ENCODE measurements at places on chromosomes 13 and 19. TPM values are rescaled to one million over a fixed set of nuclear protein-coding genes. Genes with fewer than 3 reads are reported as not detected.

Gene FXYD1
- polyA plus RNA-seq: 2.5 TPM

GRCh38 chr19:40257096-40257517 is 28.0 kb downstream of the AKT2 start:
- no peak overlapping the region for H3K27ac ChIP-seq
- H3K36me3 ChIP-seq: peaks cover 5% of the 10 kb centered on the region
- no peaks in the 10 kb centered on the region for H3K27me3 ChIP-seq
- no peak for DNase-seq
- no peak overlapping the region for H3K4me3 ChIP-seq
- H3K4me1 ChIP-seq: peaks cover 52% of the 10 kb centered on the region

Gene BLVRB
- polyA plus RNA-seq: 5.3 TPM

DNA sequence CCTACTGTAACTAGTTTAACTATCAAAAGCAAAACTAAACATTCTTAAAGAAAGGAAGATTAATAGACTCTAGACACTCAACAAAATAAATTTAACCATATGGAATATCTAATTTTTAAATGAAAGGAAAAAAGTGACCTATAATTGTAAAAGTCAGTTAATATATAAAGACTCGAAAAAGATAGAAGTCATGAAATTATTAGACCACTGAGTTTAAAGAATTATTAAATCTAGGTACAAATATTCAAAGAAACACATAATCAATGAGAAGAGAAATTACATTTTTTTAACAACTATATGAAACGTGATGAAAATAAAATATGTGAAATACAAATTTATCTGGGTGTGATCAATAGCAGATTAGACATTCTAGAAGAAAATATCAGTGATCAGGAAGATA is 706.8 kb upstream of the PCDH20 start:
- no peak overlapping the region for H3K27ac ChIP-seq
- H3K4me1 ChIP-seq: no peaks in the 10 kb centered on the region
- H3K27me3 ChIP-seq: no peaks in the 10 kb centered on the region
- H3K4me3 ChIP-seq: no peak overlapping the region
- DNase-seq: no peak

DNA sequence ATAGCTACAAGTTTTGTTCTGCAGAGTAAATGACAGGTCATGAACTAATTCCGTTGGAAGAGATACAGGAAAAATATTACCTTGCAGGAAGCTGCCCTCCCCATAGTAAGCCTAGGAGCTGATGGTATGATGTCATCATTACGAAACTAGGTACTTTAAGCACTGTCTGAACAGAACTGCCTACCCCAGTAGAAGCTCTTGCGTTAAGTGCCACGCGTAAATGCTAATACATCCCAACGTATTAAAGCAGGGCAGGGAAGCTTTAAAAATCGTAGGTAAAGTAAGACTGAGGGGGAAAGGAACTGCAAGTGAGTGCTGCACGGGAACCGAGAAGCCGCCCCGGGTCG is 572 bp downstream of the UGGT2 start:
- H3K27ac ChIP-seq: no peak overlapping the region
- H3K27me3 ChIP-seq: peaks cover 52% of the 10 kb centered on the region

DNA sequence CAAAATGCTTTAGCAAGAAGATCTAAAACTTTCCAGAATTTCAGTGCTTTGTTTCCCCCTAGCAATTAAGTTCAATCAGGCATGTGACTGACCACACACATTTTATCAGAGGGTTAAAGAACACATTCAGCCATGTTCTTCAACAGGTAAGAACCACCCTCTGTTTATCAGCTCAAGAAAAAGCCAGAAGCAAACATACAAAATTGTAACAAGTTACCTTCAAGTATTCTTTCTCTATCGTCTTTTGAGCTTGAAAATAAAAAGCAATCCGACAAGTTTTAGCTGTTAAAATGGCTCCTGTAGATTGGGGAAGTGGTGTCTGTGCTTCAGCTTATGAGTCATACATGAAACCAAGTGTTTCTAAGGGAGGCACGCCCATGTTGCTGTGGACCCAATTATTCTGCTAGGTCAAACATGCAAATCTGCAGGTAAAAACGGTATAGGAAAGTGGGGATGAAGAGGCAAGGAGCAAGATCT is at the start of gene ELF1:
Gene ELF1, minus strand, starts transcription at position 306 of the 477 bp plus-strand sequence. CDS start 37,262 bp downstream, outside the sequence.
- H3K36me3 ChIP-seq: no peaks in the 10 kb centered on the region
- no peaks in the 10 kb centered on the region for H3K27me3 ChIP-seq
- H3K4me1 ChIP-seq: peaks cover 41% of the 10 kb centered on the region

DNA sequence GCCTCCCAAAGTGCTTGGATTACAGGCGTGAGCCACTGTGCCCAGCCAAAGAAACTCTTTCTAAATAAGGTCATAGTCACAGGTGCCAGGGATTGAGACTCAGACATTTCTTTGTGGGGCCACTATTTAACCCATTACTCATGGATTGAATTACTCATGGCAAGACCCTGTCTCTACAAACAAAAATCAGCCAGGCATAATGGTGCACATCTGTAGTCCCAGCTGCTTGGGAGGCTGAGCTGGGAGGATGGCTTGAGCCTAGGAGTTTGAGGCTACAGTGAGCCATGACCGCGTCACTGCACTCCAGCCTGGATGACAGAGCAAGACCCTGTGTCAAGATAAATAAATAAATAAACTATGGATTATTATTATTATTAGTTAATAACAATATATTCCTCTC is 3.6 kb upstream of the KLF2 start:
- DNase-seq: no peak
- no peaks in the 10 kb centered on the region for H3K27me3 ChIP-seq

GRCh38 chr19:21603431-21604231 is 98.2 kb downstream of the ZNF429 start:
- H3K27me3 ChIP-seq: no peaks in the 10 kb centered on the region
- DNase-seq: no peak
- H3K27ac ChIP-seq: peak overlapping the region; percentile 73
- H3K4me1 ChIP-seq: peaks cover 21% of the 10 kb centered on the region
- H3K4me3 ChIP-seq: peak overlapping the region; percentile 94

Gene BRME1
- polyA plus RNA-seq: 0.51 TPM

GRCh38 chr19:55528030-55528803 is 8.7 kb downstream of the SBK2 start:
- H3K4me1 ChIP-seq: no peaks in the 10 kb centered on the region
- no peaks in the 10 kb centered on the region for H3K36me3 ChIP-seq
- DNase-seq: no peak
- no peak overlapping the region for H3K27ac ChIP-seq

DNA sequence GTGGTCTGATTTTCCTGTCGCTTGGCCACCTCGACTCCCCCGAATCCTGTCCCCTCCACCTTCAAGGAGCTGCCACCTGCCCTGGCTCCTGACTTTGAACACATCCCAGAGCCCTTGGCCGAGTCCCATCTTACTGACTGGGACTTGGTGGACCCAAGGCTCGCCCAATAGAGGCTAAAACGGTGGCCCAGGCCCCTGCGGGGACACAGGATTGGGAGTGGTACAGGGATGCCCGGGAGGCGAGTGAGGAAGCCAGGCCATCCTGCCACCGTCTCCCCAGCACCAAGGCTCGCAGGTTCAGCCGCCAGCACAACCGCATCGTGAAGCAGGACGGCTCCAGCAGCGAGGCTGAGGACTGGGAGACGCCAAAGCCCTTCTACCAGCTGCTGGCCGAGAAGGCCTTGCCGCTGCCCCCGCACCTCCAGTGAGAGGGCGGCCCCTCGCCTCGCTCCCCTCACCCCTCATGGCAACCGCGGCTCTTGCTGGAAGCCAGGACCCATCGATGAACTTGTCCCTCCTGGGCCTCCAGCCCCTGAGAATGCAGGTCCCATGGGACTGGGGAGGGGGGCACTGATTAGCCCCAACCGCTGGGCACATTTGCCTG is 5.3 kb downstream of the SIX5 start:
- no peaks in the 10 kb centered on the region for H3K27me3 ChIP-seq
- H3K36me3 ChIP-seq: no peaks in the 10 kb centered on the region
- H3K4me1 ChIP-seq: peaks cover 7% of the 10 kb centered on the region
- no peak overlapping the region for H3K27ac ChIP-seq
- H3K4me3 ChIP-seq: no peak overlapping the region
- no peak for DNase-seq

- H3K36me3 ChIP-seq: no peaks in the 10 kb centered on the region
- H3K27ac ChIP-seq: no peak overlapping the region
- peaks cover 22% of the 10 kb centered on the region for H3K27me3 ChIP-seq
- no peak for DNase-seq
Measured at GRCh38 chr13:29501674-29502073, 93.8 kb downstream of the SLC7A1 start.

Gene RFPL4A
- not detected for polyA plus RNA-seq

DNA sequence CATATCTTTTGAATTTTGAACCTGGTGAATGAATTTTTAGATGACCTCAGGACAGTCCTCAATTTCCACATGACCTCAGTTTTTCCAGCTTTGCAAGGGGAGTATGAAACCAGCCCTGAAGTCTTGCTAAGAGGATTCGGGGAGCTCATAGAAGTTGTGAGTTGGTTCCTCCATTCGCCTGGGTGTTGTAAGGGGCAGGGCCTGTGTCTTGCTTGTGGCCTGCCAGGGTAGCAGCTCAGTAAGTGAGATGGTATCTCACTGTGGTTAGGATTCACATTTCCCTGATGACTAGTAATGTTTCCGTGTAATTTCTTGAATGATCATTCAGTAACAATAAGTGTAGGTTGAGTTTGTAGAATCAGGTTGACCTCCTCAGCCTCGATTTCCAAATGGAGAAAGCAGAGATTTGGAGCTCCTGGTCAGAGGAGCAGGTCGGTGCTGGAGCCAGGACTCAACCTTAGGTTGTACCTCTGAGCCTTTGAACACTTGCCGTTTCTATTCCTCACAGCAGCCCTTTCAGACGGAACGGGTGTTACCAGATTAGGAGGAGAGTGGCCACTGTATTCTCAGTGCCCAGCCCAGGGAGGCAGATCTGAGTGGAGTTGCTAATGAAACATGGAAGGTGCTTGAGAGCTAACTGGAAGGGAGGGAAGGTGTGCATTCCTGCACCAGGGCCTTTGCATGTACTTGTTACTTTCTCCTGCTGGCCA is 14.6 kb downstream of the NACC1 start:
- no peak overlapping the region for H3K4me3 ChIP-seq
- H3K27ac ChIP-seq: peak overlapping the region; percentile 89
- no peak for DNase-seq
- peaks cover 19% of the 10 kb centered on the region for H3K4me1 ChIP-seq
- H3K36me3 ChIP-seq: no peaks in the 10 kb centered on the region
- H3K27me3 ChIP-seq: no peaks in the 10 kb centered on the region

Gene CCDC70
- not detected for polyA plus RNA-seq

Gene PCSK4
- not detected for polyA plus RNA-seq

DNA sequence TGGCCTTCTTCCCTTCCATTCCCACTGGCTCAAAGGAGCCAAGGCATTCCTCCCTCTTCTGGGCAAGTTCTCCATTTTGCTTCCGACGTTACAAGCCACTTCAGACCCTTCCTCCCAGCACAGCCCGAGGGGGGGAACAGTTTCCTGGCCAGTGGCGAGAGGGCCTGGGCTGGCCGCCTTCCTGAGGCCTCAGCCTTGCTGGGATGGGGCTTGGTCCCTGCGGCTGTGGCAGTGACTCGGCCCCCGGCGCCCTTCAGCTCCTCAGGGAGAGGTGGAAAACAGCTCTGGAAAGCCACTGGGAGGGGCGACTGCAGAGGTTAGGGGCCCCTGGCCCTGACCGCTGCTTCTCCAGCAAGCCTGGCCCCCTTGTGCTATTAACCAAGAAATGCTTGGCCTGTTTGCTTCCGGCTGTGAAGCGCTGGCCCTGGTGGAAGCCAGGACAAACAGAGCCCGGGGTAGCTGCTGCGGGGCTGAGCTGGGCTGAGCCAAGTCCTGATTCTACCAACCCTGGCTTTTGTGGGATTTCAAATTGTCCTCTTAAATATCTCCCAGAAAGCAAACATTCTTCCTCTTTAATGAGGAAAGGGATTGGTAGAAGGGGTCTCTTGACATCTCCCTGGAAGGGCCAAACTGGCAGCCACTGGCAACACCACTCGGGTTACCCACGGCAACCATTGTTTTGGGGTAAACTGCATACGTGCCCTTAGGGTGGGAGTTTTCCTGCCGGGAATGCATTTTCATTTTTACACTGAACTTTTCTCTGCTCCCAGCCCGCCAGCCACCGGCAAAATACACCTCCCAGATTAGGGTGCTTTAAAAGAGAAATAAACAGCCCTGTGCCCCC is 38.7 kb downstream of the C13orf46 start:
- no peak overlapping the region for H3K27ac ChIP-seq
- H3K36me3 ChIP-seq: no peaks in the 10 kb centered on the region
- peaks cover 43% of the 10 kb centered on the region for H3K27me3 ChIP-seq
- DNase-seq: no peak
- no peaks in the 10 kb centered on the region for H3K4me1 ChIP-seq

Gene B3GNT3
- polyA plus RNA-seq: not detected

GRCh38 chr19:17227798-17228367 is 1.9 kb downstream of the OCEL1 start:
- no peaks in the 10 kb centered on the region for H3K36me3 ChIP-seq
- H3K27me3 ChIP-seq: no peaks in the 10 kb centered on the region
- no peak for DNase-seq
- no peak overlapping the region for H3K27ac ChIP-seq

DNA sequence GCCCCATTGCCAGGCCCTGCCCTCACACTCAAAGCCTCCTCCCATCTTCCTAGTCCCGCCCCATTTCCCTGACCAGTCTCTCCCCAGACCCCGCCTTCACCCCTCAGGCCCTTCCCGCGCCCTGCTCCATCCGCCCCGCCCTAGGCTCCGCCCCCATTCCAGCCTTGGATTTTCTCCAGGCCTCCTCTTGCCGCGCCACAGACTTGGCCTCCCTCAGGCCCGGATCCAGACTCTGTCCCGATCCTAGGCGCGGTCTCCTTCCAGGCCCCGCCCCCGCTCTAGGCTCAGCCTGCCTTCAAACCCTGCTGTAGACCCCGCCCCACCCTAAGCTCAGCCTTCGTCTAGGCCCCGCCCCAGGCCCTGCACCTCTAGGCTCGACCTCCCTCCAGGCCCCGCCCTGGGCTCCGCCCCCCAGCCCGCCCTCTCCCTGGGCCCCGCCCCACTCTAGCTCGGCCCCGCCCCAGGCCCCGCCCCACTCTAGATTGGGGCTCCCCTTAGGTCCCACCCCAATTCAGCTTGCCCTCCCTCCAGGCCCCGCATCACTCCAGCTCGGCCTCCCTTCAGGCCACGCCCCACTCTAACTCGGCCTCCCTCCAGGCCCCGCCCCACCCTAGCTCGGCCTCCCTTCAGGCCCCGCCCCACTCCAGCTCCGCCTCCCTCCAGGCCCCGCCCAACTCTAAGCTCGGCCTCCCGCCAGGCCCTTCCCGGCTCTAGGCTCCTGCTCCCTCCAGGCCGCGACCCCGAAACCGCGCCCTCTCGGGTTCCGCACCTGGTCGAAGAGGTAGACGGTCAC is 18.5 kb downstream of the LMTK3 start:
- no peaks in the 10 kb centered on the region for H3K36me3 ChIP-seq
- no peak overlapping the region for H3K27ac ChIP-seq
- peak; percentile 58 for DNase-seq
- H3K4me1 ChIP-seq: peaks cover 42% of the 10 kb centered on the region

GRCh38 chr13:94622344-94622743 is 20.7 kb downstream of the GPR180 start:
- H3K4me3 ChIP-seq: no peak overlapping the region
- no peak overlapping the region for H3K27ac ChIP-seq
- no peak for DNase-seq
- peaks cover 6% of the 10 kb centered on the region for H3K36me3 ChIP-seq

- no peaks in the 10 kb centered on the region for H3K36me3 ChIP-seq
- peaks cover 48% of the 10 kb centered on the region for H3K27me3 ChIP-seq
- H3K27ac ChIP-seq: no peak overlapping the region
- no peaks in the 10 kb centered on the region for H3K4me1 ChIP-seq
Measured at GRCh38 chr19:33840783-33841182, 44.1 kb downstream of the KCTD15 start.

GRCh38 chr19:10891405-10892086 is 20.2 kb downstream of the CARM1 start:
- DNase-seq: no peak
- H3K27me3 ChIP-seq: no peaks in the 10 kb centered on the region
- H3K4me1 ChIP-seq: peaks cover 15% of the 10 kb centered on the region
- H3K27ac ChIP-seq: no peak overlapping the region
- no peak overlapping the region for H3K4me3 ChIP-seq
- no peaks in the 10 kb centered on the region for H3K36me3 ChIP-seq

Data from naive B cell (primary cell).